ENCODE measurements at places on chromosomes 4 and X.

DNA sequence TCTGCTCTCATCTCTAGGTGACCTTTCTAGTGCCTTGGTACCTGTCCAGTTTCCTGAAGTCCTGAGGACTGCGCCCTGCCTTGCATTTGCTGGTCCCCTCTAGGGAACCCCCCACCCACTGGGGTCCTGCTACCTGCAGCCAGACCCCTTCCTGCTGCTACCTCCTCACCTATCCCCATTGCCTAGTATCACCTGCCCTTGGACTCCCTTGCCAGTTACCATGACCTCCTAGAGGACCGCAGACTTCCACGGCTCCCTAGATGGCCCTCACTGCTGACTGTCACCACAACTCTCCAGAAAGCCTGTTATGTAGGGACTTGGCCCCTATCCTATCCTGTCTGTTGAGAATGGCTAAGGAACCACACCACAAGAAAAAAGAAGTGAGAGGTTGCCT lies 166.6 kb downstream of the EFNB1 start:
- no peak for DNase-seq

DNA sequence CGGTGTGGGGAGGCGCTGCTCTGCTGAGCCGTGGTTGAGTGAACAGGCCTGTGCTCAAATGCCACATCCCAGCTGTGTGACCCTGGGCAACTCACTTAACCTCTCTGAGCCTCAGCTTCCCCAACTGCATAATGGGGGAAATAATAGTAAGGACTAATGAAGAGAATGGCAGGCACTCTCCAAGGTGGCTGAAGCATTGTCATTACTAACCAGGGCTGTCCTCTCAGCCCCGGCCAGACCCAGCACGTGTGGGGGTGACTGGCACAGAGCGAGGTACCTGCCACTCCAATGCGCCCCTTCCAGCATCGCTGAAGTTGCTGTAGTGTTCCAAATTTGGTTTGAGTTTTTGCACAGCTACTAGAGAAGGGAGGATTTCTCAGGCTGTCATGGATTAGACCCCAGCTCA lies 80.0 kb downstream of the ABLIM2 start:
- DNase-seq, result no peak

- DNase-seq, result no peak
Measured at GRCh38 chr4:17347445-17347844, 164.4 kb downstream of the QDPR start.

DNA sequence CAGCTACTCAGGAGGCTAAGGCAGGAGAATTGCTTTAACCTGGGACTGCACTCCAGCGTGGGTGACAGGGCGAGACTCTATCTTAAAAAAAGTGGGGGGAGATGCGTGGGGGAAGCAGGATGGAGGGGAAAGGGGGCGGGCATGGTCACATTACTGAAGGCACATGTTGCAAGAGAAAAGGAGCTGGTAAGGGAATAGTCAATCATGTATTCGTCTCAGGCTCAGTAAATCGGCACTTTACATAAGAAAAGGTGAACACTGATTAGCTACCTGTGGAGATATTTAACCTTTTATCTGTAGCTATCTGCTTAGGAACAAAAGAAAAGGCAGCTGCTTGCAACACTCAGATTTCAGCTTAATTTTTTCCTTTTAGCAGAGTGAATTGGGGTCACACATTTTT lies 132.5 kb downstream of the PLS3 start:
- DNase-seq, result no peak

DNA sequence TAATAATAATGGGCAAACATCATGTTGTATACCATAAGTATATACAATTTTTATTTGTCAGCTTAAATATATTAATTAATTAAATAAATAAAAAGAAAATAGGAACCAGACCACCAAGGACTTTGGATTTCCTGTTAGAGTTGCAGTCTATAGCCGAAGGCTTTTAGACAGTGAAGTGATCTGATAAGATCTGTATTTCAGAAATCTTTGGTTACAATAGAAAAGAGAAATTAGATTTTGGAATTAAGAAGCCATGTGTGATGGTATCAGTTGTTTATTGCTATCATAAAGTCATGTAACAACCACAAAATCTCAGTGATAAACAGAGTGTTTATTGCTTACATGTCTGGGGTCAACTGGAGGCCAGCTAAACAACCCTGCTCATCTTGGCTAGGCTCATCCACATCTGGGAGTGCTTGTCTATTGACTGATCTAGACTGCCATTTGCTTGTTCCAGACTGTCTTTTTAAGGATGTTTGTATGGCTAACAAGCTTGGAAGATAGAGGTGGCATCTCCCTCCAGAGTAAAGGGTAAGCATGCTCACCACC lies 142.1 kb upstream of the USP9X start:
- DNase-seq, result no peak

- no peak for DNase-seq
Measured at GRCh38 chrX:142233400-142233799, 28.3 kb upstream of the MAGEC2 start.

DNA sequence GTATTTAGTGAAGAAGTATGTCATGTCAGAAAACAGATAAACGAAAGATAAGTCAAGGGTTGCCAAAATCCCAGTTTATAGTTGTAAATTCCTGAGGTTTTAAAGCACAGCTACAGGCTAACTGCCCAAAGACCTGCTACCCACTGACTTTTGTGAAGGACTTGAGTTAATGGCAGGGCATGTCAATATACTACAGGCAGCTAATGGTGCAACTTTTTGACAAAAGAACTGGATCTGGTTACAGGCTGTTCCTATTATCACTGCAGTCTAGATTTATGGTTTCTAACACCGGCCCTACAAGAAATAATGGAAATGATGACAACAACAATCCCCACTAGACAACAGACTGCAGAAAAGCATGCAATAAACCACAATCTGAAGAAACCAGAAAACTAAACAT lies 6.4 kb downstream of the SCML2 start:
- DNase-seq, result no peak

DNA sequence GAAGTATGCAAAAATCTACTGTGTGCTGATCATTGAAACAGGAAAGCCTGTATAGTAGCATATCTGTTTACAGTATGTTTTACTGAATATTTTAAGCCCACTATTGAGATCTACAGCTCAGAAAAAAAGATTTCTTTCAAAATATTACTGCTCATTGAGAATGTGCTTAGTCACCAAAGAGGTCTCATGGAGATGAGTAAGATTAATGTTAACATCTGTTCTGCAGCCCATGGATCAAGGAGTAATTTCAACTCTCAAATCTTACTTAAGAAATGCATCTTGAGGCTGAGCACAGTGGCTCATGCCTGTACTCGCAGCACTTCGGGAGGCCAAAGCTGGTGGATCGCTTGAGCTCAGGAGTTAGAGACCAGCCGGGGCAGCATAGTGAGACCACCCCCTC lies 3.3 kb downstream of the RNF4 start:
- no peak for DNase-seq

All from SIG-M5 (cell line).